Pons (tissue), 1 donor: ENCODE measurements at places on chromosomes 2 and 18.

DNA sequence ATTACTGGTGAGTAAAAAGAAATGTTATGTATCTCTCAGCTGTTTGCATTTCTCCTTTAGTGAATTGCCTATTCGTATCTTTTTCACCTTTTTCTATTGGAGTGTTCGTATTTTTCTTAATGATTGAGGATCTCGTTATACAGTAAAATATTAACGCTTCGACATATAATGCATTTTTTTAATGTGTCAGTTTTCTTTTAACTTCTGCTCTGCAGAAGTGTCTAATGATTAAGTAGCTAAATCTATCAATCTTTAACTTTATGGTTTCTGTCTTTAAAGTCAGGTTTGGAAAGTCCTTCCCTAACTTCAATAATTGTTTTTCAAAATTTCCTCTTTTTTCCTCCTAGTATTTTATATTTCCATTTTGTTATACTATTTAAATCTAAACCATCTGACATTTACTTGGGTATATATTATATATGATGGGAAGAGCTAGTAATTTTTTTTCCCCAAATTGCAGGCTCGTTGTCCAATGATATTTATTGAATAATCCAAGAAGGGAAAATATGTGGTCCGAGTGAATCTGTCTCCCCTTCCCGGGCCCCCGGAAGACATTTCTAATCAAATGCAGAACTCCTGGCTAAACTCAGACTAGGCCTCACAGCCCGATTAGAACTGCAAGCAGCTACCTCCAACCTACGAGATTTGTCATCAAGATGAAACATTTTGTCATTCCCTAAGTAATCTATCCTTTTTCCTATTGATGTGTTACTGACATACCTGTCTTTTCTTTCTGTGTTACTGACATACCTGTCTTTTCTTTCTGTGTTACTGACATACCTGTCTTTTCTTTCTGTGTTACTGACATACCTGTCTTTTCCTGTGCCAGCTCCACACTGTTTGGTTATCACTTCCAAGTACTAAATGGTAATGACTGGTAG is 17.2 kb downstream of the PCBP1 start:
- peak; percentile 72 for DNase-seq

DNA sequence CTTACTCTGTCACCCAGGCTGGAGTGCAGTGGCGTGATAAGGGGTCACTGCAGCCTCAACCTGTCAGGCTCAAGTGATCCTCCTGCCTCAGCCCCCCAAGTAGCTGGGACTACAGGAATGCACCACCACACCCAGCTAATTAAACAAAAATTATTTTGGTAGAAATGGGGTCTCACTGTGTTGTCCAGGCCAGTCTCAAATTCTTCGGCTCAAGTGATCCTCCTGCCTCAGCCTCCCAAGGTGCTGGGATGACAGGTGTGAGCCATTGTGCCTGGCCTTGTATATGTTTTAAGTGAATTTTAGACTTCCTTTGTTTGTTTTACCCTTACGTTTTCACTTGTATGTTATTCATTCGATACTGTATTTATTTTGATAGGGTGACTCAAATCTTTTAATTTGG is 34.7 kb upstream of the ITSN2 start:
- DNase-seq, result no peak

DNA sequence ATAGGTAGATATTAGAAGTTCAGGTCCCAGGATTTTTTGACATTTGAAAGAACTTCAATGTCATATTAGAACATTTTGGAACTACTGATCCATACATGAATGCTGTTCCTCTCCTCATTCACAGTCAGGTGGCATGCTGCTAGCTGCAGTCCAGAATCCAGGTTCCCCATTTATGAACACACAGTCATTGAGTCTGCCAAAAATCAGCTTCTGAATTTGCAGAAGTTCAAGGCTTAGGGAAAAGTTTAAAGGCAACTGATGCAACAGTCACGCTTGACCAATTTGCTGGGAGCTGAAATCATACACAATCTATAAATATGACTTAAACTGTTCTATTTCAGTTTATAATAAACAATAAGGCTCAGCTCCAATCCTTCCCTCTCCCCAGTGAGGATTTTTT is 17.3 kb upstream of the TTR start:
- DNase-seq, result no peak

- no peak for DNase-seq
These were observed 244.3 kb downstream of the GLI2 start for GRCh38 chr2:120979921-120980320.

DNA sequence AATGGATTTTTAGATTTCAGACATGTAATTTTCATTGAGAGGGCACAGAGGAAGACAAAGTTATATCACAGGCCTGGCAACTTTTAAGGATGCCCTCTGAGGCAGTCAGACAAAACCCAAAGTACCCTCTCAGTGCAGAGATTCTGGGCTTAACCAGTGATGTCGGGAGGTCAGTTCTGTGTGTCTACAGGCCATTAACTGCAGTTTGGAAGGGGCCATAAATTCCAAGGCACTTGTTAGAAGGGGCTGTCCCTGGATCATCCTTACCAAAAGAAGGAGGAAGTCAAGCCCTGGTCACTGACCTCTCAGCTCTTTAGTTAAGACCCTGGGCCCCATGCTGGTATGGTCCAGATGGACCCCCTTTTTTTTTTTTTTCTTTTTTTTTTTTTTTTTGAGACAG is 60.7 kb downstream of the LRRFIP1 start:
- DNase-seq, result no peak

GRCh38 chr2:160613466-160614153 is 120.0 kb upstream of the RBMS1 start:
- no peak for DNase-seq

DNA sequence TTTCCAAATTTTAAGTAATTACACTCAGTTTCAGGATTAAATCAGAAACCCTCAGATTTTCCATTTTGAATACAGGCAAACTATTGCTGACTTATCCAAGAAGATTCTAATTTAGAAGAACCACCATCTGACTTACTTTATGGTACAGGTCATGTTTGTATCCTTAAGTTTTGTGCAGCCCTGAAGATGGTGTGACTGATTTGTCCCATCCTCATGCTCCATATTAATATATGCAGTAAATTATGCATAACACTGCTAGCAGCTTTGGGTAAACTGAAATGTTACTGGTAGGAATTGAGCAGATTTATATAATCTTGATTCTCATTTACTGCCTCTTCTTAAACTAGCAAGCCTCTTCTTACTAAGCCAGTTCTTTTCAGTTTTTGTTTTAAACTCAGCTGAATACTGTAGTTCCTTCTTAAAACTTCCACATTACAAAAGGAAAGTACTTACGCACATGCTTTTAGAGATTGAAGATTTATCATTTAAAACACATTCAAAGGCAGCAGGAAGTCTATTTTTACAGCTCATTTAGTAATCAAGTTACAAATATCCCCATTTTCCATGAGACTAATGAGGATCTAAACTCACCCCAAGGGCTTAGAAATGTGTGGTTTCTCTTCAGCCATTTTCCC is 25.7 kb downstream of the MEX3C start:
- no peak for DNase-seq

GRCh38 chr2:67050622-67051021 is 346.5 kb upstream of the ETAA1 start:
- no peak for DNase-seq

DNA sequence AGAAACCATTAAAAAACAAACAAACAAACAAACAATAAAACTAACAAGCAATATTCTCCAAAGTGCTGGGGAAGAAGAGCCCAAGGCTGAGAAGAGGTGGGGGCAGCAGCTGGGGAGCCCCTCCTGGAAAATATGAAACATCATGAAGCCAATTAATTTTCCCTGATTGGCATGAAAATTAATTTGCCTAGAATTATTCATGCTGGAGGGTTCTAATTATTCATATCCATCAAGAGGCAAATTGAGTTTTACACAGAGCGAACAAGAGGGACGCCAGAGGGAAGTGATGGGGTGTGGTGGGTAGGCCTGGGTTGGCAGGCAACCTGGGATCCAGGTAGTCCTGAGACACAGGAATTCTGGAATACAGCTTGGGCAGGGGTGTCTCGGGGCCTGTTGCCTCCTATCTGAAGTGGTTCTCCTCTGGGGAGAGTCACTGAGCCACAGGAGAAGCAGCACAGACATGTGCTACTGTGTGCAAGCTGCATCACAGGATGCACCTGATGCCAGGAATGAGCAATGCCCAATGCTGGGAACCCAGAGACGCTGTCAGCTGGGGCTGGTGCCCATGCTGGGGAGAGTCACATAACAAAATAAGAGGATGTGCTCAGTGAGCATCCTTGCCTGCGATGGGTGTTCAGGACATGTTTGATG is 100.5 kb downstream of the TEX51 start:
- no peak for DNase-seq

DNA sequence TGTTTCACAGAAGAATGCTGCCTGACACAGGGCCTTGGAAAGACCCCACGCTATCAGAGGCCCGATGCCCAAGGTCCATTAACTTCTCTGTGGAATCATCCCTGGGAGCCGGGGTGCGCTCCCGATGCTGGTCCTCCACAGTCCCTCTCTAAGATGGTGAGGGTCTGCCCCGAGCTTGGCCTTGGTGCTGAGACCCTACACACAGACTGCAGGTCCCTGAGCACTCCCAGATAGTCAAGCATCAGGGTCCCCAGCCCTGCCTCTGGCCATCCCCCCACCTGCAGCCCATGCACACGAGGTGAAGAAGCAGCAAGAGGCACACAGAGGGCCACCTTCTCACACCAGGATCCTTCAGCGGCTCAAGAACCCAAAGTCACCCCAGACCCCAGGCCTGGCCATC is 263.3 kb downstream of the MYCN start:
- DNase-seq, result no peak

GRCh38 chr2:168726375-168726774 is 76.1 kb upstream of the NOSTRIN start:
- DNase-seq, result no peak

- DNase-seq, result peak; percentile 80
These were observed 70.6 kb downstream of the MBP start for GRCh38 chr18:77061946-77062517.

DNA sequence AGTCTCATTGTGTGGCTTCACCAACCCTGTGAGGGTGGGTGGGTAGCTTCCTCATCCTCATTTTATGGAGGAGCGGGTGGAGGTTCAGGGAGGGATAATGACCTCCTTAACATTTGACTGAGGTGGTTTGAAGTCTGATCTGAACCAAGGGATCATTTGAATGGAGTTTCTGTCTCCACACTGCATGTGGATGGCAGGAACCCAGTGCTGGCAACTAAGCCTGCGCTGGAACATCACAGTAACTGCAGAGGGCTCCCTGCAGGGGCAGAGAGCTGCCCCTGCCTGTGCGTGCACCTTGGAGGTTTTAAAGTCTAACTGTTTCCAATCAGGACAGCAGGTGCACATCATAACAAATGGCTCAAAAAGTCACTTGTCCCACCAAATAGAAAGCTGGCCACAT is 3.3 kb downstream of the AGAP1 start:
- DNase-seq, result peak; percentile 82

GRCh38 chr18:13265008-13265910 is 46.7 kb downstream of the LDLRAD4 start:
- DNase-seq, result no peak

- no peak for DNase-seq
These were observed 88.8 kb downstream of the LRP1B start for GRCh38 chr2:142041996-142042395.

DNA sequence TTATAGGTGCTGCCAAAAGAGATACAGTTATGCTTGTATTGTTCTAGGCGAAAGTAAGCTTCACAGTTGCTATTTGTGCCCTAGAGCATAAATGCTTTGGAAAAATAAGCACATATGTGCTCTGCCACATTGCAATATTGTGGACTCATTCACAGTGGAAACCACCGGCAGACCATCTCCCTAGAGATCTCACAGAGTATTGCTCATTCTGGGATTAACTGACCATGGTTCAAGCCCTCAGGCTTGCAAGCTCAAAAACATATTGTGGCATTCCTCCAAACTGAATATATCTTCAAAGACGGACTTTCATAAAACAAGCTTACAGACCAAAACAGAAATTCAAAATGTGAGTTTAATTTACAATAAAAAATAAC is 158.2 kb upstream of the CCDC150 start:
- no peak for DNase-seq

DNA sequence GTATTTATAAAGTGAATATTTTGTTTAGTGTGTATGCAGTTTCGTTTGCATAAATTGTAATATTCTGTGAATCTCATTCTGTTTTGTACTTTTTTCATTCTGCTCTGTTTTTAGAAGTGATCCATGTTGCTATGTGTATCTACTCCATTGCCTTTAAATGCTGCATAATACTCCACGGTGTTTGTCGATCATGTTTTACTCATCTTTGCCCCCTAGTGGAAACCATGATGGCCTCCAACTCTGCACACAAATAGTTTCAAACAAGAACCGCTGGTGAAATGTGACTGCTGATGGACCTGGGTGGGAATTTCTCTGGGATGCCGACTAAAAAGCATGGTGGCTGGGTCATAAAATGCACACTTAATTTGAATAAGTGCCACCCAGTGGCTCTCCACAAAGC is 32.0 kb upstream of the SKOR2 start:
- DNase-seq, result no peak

DNA sequence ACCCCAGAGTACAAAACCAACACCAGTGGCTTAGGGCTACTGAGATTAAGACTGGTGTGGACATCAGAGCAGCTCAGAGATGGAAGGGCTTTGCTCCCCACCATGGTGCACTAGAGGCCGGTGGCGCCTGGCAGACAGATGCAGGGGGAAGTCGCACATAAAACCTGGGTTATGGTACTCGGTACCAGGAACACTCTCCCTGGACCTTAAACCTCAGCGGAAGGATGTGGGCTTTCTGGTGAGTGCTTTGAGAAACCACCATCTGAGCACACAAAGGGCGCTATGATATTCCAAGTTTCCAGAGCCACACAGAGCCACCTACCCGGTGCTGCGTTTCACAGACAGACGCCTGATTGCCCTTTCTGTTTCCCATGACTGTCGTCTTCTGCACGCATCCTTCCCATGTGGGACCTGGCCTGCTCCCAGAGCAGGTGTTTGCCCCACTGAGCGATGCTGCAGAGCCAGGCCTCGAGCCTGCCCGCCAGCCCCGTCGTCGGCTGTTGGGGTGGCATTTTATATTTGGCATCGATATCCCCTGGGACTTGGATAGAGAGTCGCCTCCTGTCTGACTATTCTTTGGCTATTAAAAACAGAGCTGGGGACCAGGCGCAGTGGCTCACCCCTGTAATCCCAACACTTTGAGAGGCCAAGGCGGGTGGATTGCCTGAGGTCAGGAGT is 89.5 kb upstream of the ODC1 start:
- no peak for DNase-seq
